ENCODE measurements at places on chromosomes 1 and 21.

GRCh38 chr1:98143403-98143802 lies 222.6 kb upstream of the DPYD start:
- DNase-seq, result no peak

GRCh38 chr1:25922056-25922970 lies 16.1 kb upstream of the STMN1 start:
- peak; percentile 53 for DNase-seq

DNA sequence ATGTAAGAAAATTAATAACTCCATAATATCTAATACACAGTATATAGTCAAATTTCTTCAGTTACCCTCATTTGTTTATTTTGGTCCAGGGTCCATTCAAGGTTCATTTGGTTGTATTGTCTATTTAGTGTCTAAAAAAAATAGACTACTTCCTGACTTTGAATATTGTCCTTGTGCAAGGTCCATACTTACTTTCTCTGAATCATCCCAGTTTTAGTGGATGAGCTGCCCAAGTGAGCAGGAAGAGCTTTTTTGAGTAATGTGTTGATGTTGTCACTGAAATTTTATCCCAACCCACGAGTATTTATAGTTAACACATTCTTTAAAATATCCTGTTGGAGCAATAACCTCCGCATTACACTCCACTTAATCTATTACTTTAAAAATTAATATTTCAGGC lies 45.6 kb upstream of the FASLG start:
- peak; percentile 42 for DNase-seq

DNA sequence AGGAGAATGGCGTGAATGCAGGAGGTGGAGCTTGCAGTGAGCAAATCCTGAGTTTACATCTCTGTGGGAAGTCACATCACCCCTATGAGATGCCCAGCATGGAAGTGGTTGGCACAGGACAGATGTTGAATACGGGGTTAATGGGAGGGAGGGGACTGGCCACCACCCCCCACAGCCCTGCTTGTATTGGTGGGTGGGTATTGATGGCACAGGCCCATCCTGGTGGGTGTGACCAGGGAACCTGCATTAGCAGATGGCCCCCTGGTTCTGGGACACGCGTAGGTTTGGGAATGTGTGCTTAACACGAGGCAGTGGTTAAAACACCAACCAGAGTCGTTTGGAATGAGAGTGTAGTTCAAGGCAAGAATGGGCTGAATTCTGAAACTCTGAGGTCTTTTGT lies 117.9 kb downstream of the PRDM2 start:
- no peak for DNase-seq

All from EH (cell line).